ENCODE measurements at places on chromosomes 6 and 20. TPM values are rescaled to one million over a fixed set of nuclear protein-coding genes. Genes with fewer than 3 reads are reported as not detected.

DNA sequence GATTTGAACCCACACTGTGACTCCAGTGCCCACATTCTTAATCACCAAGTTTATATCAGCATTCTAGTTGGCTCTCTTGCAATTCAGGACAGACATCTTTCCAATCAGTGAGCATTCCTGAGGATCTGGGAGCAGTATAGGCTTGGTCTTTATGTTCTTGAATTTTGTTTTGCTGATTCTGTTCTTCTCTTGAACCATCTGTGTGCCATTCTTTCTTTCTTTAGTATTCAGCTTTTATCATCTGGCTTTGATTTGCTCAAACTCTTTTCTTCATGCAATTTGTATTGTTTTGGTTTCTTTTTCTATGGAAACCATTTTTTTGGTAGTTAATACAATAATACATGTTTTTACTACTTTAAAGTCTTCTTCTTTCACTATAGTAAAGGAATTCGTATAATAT is 162.4 kb downstream of the CD109 start:
- no peak for DNase-seq

DNA sequence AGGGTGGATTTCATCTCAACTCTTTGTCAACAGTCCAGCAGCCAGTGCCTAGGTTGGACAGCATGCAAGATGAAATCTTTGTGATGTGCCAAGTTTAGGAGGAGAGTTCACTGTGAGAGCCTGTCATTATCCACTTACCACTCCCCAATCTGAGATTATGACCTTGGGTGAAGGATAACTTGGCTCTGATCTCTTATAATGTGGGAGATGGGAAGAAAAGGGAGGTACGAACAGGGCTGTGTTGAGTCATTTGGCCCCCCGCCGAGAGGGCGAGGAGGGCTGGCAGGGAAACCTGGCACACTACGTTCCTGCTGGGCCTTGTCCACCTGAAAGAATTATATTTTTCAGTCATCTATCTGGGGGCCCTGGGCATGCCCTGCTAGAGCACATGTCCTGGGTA is 35.8 kb downstream of the LAMA4 start:
- DNase-seq: peak; percentile 64

DNA sequence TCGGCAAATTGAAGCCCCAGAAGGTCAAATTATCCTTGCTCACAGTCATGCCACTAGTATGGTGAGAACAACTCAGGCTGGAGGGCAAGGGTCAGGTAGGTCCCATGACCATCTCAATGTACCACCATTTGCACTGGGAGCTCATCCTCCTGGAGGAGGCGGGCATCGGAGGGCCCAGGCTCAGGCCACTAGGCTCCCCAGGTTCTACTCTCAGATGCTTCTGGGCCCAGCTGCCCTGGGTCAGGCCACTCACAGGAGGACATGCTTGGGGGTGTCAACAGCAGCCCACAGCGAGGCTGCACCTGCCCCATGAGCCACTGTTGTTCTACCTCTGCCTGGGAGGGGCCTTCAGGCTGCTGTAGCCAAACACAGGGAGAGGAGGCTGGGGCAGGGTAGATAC is 39.1 kb downstream of the NFATC2 start:
- no peak for DNase-seq

GRCh38 chr6:76043690-76044089 is 28.8 kb downstream of the IMPG1 start:
- DNase-seq: no peak

The RSPO3 gene
- 0.75 TPM for total RNA-seq

DNA sequence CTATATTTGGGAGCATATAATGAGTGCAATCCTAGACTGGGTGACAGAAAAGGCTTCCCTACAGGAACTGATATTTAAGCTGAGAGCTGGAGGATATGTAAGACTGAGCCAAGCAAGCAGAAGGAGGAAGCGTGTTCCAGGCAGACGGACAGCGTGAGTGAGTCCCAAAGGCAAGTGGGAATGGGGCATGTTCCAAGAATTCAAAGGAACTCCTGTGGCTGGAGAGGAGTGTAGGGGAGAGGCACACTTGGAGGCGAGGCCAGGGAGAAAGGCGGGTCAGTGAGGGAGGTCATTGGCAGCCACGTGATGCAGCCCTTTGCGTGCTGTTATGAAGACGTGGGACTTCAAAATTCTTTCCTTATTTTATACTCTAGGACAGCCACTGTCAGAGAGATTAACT is 27.9 kb upstream of the SGK1 start:
- peak; percentile 63 for DNase-seq

- DNase-seq: no peak
Observed at GRCh38 chr20:44404204-44405181, 49.0 kb downstream of the HNF4A start.

- DNase-seq: no peak
Observed at GRCh38 chr20:56810141-56810540, 181.0 kb downstream of the TFAP2C start.

The RAET1L gene
- total RNA-seq: not detected

The TMEM74B gene
- 4.6 TPM for total RNA-seq

DNA sequence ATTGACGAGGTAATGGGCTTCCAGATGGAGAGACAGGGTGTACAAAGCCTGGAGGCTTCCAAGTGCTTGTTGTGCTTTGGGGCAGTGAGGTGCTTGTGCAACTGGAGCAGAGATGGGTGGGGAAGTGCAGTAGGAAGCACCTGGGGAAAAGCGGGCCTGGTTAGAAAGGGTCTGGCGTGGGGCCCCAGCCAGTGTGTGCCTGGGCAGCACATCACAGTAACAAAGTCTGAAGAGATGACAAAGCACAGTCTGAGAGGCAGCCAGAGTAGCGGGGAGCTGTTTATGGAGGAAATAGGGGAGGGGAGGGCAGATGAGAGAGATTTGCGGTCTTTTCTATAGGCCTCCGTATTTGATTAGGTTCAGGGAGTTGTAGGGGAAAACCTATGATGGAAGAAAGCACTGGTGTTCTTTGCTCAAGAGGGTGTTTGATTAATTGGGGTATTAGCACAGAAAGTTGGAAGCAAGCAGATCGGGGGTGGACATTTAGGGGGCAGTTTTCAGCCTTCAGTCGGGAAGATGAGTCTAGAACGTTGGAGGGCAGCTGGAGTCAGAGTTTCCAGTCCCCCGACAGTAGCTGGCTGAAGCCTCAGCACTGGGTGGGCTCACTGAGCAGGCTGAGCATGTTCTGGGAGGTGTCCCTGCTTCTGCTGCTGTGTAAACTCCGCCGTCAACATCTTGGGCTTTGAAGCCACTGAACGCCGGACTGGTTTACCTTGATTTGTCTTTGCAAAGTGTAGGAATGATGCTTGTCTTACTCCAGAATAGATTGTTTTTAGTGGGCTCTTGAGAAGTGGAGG is 15.5 kb upstream of the MROH8 start:
- no peak for DNase-seq

- no peak for DNase-seq
Observed at GRCh38 chr20:15333170-15333569, 995.8 kb upstream of the FLRT3 start.

- no peak for DNase-seq
Observed at GRCh38 chr6:21085211-21085610, 508.3 kb upstream of the SOX4 start.

The TRIM10 gene
- total RNA-seq: not detected

GRCh38 chr6:22418714-22419113 is 121.9 kb upstream of the PRL start:
- no peak for DNase-seq

GRCh38 chr6:110882824-110883554 is 8.4 kb downstream of the AMD1 start:
- no peak for DNase-seq

The GNL1 gene
- total RNA-seq: 7.9 TPM

The TAP1 gene
- 11.9 TPM for total RNA-seq

GRCh38 chr6:147941143-147941542 is 401.5 kb upstream of the SASH1 start:
- DNase-seq: no peak

- no peak for DNase-seq
Observed at GRCh38 chr20:4989570-4989969, 11.7 kb downstream of the SLC23A2 start.

DNA sequence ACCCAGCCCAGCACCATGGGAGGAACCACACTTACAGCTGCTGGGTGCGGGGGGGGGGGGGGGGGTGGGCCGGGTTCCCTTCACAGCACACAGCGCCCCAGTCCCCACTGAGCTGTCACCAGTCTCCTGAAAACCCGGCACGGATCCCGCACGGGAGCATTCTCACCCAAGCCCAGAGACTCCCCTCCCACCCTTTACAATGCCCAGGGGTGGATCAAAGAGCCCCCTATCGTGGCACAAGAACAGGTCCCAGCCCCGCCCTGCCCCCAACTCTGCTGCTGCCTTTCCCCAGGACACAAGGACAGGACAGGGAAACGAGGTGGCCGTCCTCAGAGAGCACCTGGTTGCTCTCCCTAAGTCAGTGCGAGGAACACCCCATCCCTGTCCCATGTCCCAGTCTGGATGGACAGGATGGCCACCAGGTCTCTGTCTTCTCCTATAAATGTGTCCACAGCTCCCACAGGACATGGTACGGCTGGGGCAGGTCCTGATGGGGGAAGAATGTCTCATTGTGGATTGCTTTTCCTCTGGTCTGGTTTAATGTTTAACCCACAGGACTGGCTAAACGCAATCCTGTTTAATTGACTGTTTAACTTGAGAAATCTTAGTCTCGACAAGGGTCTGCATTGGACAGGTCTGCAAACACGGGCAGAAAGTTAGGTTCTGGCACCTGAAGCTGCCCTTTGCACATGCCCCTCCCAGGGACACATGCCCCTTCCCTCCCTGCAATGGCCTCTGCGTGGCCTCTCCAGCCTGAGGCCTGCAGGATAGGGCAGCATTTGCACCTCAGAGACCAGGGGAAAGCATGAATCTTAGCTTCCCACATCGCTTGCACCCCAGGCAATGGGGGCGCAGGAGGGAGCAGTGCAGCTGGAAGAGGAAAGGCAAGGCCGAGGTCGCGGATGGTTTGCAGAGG is 45.3 kb downstream of the DACT2 start:
- DNase-seq: no peak

DNA sequence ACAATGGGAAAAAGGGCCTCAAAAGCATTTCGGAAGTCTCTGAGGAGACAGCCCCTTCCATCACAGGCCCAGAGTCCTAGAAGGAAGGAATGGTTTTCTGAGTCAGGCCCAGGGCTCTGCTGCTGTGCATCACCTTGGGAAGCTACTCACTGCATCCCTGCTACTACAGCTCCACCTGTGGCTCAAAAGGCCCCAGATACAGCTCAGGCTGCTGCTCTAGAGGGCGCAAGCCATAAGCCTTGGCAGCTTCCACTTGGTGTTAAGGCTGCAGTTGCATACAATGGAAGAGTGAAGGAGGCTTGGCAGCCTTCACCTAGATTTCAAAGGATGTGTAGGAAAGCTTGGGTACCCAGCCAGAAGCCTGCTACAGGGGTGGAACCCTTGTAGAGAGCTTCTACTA is 54.8 kb downstream of the MEI4 start:
- DNase-seq: no peak

The PLA2G7 gene
- total RNA-seq: 0.63 TPM

The RIMS4 gene
- total RNA-seq: 0.47 TPM

DNA sequence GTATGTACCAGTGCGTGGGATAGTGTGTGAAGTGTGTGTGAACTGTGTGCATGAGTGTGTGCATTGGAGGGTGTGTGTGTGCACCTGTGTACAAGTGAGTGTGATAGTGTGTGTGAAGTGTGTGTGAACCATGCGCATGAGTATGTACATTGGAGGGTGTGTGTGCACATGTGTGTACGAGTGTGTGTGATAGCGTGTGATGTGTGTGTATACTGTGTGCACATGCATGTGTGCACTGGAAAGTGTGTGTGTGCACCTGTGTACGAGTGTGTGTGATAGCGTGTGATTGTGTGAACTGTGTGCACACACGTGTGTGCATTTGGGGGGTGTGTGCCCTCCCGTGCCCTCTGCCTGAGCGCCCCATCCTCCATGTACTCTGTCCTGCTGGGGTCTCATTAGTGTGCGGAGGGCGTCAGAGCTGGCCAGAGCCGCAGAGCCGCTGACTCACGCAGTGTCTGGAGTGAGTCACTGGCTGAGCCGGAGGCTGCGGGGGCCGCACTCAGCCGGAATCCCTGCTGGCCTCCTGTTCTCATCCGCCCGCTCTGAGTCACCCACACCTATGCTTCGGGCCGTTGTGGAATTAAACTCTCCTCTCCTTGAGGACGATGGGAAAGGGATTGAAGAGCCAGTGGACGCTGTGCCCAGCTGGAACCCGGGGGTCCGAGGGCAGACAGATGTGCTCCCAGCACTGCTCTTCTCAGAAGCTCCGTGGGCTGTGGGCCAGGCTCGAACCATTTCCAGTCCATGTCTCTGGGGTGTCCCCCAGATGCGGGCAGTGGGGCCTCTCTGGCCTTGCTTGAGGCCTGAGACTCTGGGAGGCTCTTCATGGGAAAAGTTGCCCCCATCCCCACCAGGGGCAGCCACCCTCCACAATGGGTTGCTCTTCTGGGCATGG is 27.3 kb upstream of the STX16 start:
- DNase-seq: peak; percentile 74

The HMGA1 gene
- 37.8 TPM for total RNA-seq

- DNase-seq: no peak
Observed at GRCh38 chr6:143038833-143039232, 21.9 kb upstream of the AIG1 start.

DNA sequence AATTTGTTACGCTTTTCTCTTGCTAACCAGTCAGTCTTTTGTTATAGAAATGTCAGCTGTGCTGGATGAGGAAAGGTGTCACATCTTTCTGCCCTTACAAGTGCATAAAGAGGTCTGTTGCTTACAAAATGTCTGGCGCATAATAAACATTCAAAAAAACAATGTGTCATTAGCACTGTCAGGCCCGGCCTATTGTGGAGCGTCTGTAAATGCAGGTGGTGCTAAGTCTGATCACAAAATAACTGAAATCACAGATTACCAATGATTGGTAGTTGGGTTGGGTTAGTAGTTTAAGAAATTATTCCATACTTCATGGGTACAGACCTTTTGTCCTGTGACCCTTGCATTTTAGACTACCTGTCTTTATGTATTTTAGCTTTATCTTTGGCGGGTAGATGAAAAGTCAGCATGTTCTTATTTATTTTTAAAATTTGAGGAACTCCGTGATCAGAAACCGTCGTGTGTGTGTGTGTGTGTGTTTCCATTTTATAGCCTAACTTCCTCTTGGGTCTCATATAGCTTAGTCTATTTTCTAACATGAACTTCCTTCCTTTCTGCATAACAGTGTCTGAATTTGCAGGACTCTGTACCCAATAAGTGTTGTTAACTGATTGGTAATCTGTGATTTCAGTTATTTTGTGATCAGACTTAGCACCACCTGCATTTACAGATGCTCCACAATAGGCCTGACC is 88.1 kb upstream of the IFNGR1 start:
- DNase-seq: no peak

The TGM3 gene
- not detected for total RNA-seq

The RIPOR3 gene
- total RNA-seq: 2.9 TPM

GRCh38 chr6:6655805-6656251 is 67.3 kb downstream of the LY86 start:
- DNase-seq: no peak

DNA sequence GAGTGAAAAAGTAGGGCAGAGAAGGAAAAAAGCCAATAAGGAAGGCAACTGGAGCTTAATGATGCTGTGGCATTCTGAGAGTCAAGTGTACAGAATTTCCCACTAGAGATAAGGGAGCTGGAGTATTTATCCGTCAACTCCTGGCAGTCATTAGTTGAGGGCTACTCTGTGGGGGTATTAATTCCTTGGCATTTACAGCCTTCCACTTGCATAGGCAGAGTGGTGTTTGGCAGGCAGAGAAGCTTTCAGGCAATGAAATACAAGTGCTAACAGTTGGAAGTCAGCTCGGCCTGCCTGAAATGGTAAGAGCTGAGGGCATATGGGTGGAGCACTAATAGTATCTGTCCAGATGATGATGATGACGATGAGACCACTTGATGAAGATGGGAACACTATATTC is 207.3 kb upstream of the FLRT3 start:
- DNase-seq: no peak

The NKX2-2 gene
- not detected for total RNA-seq

- DNase-seq: no peak
Observed at GRCh38 chr20:44572551-44573500, 9.6 kb upstream of the PKIG start.

The FRS3 gene
- total RNA-seq: 2.6 TPM

Measured in right atrium auricular region (tissue), 2 donors.